ENCODE measurements at places on chromosomes 6 and 20.
A peak's percentile ranks its signal among the peaks of the same experiment; 100 is the strongest.

- peak; percentile 88 for DNase-seq
Measured at GRCh38 chr6:79630883-79631692, at the start of gene SH3BGRL2. SH3BGRL2 (plus strand) TSS chr6:79631329; CDS start chr6:79631462, 133 bp downstream.

DNA sequence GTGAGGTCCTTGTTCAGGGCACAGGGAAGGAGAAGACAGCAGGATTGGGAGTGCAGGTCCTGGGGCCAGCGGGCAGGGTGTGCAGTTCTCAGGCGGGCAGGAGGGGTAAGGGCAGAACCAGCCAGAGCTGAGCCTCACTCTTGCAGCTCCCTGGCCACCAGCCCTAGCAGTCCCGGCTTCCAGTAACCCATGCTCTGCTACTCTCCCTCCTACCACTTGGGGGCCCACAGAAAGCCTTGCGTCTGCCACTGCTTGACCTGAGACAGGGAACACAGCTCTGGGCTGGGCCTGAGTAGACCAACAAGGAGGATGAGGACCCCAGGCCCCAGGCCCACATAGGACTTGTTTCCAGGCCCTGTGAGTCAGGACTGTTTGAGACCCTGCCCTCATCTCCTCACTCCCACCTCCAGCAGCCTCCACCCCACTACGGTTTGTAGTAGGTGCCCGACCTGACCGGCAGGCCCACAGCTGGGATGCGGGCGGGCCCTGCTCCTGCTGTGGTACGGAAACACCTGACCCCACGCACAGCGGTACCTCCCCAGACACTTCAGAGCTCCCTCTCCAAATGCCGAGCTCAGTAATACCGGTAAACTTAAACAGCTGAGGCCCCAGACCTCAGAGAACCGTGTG is 39.2 kb downstream of the KCNK5 start:
- peak; percentile 79 for DNase-seq

DNA sequence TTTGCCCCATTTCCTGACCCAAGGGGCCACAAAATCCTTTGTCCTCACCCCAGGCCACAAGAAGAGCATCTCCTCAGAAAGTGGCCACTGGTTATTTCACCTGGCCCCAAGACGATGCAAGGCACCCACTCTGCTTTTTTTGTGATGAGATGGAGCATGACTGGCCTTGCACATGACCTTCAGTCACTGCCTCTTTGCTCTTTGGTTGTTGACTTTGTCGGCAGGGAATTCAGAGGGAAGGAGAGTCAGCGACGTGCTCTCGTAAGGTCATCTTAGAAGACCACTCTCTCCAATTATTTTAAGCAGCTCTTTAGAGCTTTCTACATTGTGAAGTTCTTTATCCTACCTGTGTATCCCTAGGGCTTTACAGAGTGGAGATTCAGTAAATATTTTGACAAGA is 306.7 kb downstream of the PLCB1 start:
- DNase-seq: no peak

DNA sequence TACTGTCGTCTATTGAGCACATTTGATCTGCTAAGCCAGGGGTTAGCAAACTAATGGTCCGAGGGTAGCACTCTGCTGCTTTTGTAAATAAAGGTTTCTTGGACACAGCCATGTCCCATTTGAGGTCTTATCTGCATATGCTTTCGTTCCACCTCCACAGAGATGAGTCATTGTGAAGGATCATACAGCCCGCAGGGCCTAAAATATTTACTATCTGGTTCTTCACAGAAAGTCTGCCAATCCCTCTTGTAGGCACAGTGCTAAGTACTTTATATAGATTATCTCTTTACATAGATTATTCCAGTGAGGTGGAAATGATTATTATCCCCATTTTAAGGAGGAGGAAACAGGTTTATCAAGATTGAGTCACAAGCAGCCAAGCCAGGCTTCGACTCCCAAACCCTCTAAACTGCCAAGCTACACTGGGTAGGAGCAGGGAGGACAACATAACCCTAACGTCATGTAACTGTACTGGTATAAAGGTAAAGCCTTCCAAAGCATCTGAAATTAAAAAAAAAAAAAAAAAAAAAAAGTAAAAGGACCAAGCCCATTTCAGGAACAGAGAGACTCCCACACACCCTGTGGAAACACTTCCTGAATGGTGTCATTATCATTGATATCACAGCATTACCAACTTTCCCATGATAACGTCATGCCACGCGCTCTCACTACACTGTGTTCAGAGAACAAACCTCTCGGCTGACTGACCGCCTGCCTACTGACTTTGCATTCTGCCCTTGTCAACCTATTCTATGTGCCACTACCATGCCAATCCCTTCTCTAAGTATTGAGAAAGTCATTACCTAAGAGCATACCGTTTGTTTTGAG is 101.0 kb downstream of the KIF16B start:
- DNase-seq: no peak

DNA sequence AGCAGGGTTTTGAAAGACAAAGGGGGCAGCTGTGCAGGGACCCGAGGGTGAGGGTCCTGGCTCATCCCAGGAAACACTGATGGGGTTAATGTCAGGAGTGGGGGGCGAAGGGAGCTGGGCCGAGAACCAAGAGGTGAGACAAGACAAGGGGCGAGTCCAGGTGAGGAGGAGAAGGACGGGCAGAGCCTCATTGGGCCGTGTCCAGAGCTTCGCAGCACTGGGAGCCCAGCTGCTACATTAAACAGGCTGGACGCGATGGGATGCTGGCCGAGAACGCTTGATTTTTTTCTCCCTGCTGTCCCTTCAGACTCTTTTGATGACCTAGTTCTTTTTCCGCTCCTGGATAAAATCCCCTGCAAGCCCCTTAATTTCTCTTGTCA is 172.8 kb upstream of the SNX9 start:
- DNase-seq: no peak

DNA sequence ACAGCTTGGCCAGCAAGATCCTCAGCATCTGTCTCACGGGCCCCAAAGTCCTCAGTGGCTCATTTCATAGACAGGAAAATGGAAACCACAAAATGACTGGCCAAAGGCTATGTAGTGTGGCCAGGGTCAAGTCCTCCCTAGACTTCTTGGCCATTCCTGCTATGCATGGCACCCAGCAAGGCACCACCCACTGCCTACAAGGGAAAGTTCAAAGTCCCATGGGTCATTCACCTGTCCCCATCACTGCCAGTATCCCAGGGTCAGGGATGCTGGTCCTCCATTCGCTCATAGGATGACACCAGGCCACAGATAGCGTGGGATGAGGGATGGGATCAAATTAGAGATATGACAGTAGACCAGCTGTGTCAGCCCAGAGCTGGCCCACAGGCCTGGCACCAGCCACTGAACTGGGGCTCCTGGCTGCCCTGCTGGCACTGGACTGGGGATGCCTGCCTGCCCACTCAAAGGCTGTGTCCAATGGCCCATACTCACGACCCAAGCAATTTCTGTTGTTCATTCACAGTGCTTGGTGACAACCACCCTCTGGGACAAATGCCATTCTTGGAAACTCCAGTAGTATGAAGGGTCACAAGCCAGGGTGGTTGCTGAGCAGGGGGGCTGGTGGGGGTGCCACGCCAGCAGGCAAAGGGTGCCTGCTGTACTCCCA is 11.6 kb downstream of the ADISSP start:
- no peak for DNase-seq

DNA sequence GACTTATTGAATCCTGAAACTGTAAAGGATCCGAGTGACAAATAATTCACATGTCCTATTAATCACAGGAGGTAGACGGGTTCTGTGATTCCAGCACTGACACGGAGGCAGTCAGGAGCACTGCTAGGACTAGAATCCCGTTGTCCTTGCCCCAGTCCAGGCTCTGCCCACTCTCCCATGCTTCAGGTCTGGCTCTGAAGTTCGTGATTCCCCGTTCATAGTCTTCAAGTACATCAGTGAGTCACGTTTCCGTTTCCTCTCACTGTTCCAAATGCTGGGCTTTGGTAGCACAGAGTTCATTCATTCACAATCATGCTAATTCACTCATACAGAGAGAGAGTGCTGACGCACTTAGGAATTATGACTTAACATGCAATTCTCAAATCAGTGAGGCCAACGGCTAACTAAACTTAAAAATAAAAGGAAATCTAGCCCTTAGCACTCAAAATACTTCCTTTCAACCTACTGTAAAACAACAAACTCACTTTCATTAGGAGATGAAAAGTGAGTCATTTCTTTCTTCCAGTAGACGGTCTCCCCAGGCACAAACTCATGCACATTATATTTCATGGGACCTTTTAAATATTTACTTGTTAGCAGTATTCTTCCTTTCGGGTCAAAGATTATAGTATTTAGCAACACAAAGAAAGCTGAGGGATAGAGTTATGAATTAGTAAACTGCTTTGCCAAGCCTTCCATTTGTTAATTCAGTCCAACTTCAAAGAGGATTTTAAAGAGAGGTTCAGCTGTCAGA is 94.0 kb upstream of the NHSL1 start:
- DNase-seq: no peak

- DNase-seq: no peak
Measured at GRCh38 chr6:43396408-43397149, 27.1 kb upstream of the ZNF318 start.

DNA sequence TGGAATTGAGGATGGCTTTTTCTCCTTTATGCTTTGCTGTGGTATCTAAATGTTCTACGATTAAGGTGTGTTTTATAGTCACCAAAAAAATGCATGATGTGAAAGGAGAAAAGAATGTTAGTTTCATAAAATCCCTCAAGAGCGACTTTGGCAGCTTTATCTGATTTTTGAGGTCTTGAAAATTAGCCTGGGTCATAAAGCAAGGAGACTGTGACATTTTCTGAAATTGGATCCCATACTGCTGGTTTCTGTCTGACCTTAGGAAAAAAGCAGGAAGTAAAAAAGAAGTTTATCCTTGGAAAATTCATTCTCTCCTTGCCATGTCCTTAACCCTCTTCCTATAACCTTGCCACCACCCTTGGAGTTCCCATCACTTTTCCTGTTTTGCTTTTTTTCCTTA is 525.3 kb downstream of the CD83 start:
- no peak for DNase-seq

DNA sequence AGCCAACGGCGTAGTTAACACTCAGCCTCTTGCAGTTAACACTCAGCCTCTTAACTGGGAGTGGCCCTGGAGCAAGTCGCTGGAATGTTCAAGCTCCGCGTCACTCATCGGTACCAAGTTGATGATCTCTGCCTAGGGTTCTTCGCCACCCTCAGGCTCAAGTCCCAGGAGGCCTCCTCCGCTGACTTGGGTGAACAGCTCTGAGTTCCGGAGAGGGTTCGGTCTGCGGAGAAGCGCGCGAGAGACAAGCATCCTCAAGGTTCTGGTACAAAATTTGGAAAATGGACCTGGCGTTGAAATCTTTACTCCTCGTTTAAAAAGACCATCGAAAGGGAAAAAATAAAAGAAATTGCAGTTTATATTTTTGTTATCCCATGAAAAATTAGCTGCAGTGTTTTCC is 876 bp upstream of the DSP start:
- no peak for DNase-seq

DNA sequence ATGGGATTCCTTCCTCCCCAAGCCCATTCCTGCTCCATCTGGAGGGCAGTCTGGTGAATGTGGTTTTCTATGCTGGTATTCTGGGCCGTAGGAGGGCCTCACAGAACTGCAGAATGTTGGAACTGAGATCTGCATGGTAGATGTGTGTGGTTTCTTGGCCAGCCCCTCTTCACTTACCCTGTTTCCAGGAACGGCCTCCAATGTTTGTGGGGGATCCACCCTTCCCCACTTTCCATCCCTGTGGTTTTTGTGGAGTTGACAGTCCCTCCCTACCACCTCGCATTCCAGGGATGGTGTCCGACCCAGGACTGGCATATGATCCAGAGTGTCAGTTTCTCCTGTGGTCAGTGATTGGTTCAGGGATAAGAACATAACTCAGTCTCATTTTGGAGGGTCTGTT is 26.7 kb upstream of the TMEM14A start:
- DNase-seq: no peak

- no peak for DNase-seq
Measured at GRCh38 chr6:87832025-87832825, 130.2 kb upstream of the AKIRIN2 start.

DNA sequence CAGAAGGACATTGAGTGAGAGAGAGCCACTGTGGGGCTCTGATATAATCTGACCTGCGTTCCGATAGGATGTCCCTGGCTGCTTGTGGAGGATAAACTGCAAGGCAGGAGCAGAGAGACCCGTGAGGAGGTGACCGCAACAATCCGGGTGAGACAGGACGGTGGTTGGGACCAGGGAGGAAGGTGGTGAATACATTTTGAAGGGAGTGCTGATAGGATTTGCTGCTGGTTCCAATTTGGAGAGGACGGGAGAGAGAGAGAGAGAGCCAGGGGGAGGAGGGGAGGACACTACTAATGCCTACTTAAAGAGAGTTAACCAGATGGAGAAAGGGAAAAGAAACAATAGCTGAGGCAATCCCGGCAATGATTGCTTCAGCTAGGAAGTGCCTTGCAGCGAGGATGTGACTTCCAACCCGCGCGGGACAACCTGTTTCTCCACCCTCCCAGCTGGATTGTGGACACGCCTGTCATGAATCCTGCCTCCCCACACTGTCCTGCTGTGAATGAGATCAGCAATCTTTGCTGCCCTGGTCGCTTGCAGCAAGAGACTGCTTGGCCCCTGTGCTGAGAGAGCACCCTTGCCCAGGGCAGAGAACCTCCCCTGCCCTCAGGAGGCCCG is 199.0 kb upstream of the KCNG1 start:
- DNase-seq: no peak

DNA sequence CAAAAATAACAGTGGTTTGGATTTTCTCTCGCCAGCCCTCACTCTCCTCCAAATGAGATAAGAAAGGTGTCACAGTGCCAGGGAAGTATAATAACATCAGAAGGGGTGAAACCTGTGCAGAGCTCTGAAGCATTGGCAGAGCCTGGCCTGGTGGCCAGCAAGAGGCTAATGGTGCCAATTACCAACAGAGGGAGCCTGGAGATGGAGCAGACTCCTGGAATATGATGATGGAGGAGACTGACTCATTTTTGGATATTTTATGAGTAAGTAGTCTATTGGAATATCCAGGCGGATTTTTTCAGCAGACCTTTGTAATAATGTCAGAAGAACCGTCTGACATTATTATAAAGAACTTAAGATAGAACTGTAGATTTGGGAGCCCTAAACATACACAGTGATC is 442.6 kb upstream of the MARCKS start:
- no peak for DNase-seq

DNA sequence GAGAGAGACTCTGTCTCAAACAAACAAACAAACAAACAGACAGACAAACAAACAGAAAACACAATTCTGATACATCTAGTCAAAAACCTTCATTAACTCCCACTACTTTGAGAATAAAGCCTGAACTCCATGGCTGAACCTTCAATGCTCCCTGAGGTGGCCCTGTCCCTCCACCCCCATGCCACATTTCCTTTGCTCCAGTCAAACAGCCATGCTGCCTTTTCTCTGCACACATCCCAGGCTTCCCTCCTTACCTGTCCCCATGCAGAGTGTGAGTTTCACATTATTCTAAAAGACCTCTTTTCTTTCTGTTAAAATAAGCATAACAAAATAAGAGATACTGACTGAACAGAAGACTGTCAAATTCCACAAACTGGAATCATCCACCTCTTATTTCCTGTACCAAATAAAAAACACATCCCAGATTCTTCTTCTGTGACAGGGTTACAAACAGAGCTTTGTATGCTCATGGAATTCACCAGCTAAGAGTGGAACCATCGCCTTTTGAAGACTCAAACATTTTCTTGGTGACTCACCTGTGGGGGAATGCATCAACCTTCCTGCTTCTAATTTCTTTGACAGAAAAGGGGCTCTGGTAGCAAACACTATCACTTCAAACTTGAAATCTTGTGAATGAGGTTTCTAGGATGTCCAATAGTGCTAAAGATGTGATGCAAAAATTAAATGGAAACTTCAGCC is 71.0 kb upstream of the SLC22A16 start:
- no peak for DNase-seq

- no peak for DNase-seq
Measured at GRCh38 chr6:40695750-40696415, 108.7 kb upstream of the LRFN2 start.

GRCh38 chr20:53141201-53142050 is 169.3 kb downstream of the TSHZ2 start:
- no peak for DNase-seq

Data from upper lobe of right lung (tissue), 1 donor.